HL-60 (cell line): ENCODE measurements at places on chromosomes 16 and 17.

GRCh38 chr17:72511242-72511641 lies 390.4 kb downstream of the SOX9 start:
- no peak for DNase-seq

- no peak for DNase-seq
These were observed 86.4 kb downstream of the N4BP1 start for GRCh38 chr16:48523415-48524204.

DNA sequence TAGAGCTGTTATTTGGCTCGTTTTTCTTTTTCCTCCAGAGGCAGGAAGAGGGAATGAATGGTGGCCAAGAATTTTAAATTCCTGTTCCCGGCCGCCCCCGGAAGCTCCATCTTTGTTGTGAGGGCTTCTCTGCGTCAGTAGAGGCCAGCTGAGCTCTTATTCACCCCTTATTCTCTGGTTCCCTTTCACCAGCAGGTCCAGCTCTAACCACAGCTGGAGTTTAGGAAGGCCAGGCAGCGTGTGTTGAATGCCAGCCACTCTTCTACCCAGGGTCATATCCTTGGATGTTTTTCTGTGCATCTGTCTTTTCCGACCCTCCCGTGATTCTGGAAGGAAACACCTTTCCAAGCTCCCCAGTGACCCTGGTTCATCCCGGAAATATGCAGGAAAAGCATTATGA lies 570.5 kb downstream of the WWOX start:
- no peak for DNase-seq

- no peak for DNase-seq
These were observed 7.5 kb upstream of the ITGA2B start for GRCh38 chr17:44396946-44397345.

DNA sequence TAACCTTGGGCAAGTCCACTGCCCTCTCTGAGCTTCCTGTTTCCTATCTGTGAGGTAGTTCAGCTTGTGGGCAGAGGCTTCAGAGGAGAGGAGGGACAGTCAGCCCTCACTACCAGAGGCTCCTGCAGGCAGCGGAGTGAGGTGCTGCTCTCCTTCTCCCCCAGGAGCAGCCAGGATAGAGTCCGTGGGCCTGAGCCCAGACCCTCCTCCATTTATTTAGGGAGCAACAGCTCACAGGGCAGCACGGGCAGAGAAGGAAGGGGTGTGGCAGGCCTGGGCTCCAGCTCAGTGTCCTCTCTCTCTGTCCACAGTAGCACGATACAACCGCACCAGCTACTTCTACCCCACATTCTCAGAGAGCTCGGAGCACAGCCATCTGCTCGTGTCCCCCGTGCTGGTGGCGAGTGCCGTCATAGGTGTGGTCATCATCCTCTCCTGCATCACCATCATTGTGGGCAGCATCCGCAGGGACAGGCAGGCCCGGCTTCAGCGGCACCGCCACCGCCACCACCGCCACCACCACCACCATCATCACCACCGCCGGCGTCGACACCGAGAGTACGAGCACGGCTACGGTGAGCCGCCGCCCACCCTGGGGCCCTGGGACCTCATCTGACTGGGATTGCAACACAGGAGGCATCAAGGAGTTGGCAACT lies 42.3 kb downstream of the BEAN1 start:
- no peak for DNase-seq

GRCh38 chr17:67502151-67502550 lies 125.1 kb downstream of the PITPNC1 start:
- no peak for DNase-seq

DNA sequence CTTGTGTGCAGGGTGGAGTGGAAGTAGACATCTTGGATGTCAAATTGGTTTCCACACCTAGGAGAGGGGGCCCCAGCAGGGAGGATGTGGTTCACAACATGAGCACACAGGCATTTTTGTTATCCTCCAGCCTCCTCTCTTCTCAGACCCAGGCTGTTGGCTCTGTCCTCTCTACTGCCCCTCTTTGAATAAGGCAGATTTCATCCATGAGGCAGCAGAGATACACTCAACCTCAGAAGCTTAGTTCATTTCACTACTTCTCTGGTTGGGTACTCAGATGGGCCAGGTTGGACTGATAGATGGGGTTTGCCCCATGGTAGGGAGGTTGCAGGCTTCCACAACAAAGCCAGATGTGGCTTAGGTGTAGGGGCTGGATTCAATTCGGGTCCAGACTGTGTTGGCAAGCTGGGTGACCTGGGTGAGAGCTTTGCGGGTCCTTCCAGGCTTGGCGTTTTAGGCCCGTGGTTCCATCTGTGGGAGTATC lies 22.2 kb upstream of the NFATC3 start:
- no peak for DNase-seq

- no peak for DNase-seq
These were observed 93.4 kb upstream of the TNRC6A start for GRCh38 chr16:24635900-24636610.

GRCh38 chr17:26731005-26731921 lies 562.7 kb upstream of the WSB1 start:
- no peak for DNase-seq

GRCh38 chr16:70157105-70157476 lies 16.5 kb upstream of the CLEC18C start:
- DNase-seq, result no peak

- no peak for DNase-seq
These were observed 236.6 kb upstream of the NLRP1 start for GRCh38 chr17:5820721-5821456.

DNA sequence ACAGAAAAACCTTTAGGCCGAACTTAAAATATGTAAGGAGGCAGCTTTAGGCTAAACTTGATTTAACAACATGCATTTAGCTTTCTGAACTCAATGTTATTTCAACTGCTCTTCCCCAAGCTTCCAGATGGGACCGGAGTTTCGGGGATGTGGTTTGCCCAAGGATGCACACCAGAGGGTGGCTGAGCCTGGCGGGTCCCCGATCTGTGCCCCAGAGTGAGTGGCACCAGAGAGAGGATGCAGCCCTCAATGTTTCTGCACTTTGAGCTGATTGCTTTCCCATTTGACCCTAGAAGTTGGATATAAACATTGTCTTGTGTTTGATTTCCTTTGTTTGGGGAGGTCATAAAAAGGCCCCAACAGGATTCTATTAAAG lies 348.0 kb upstream of the TNRC6C start:
- DNase-seq, result no peak

DNA sequence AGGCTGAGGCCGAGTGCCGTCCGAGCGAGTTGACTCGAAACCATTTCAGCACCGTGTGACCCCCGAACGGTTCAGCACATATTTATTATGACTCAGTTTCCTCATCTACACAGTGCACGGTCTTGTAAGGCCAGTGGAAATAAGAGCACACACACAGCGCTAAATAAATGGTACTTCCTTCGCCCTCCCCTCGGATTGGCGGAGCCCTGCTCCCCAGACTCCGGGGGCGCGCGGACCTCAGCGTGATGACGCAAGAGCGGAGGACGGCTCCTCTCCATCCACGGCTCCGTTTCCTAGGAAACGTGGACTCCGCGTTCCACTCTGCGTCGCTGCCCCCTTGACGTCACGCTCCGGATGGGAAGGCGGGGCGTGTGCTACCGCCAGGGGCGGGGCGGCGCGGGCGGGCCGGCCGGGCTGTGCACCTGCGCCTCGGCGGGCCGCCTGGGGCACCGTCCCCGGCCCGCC lies at the start of gene PARD6A:
Gene PARD6A, plus strand, starts transcription at position 397 of the 465 bp plus-strand sequence. CDS start 79 bp downstream, outside the sequence.
- DNase-seq, result peak; percentile 95

GRCh38 chr17:76822184-76822778 lies 45.9 kb upstream of the MGAT5B start:
- no peak for DNase-seq
